ENCODE measurements at places on chromosomes 2 and 18.

GRCh38 chr2:53768242-53768542 lies 588 bp downstream of the CHAC2 start:
- DNase-seq, result no peak

- no peak for DNase-seq
These were observed 44.5 kb downstream of the COL3A1 start for GRCh38 chr2:189018631-189019030.

GRCh38 chr2:6214471-6214870 lies 522.3 kb downstream of the SOX11 start:
- no peak for DNase-seq

DNA sequence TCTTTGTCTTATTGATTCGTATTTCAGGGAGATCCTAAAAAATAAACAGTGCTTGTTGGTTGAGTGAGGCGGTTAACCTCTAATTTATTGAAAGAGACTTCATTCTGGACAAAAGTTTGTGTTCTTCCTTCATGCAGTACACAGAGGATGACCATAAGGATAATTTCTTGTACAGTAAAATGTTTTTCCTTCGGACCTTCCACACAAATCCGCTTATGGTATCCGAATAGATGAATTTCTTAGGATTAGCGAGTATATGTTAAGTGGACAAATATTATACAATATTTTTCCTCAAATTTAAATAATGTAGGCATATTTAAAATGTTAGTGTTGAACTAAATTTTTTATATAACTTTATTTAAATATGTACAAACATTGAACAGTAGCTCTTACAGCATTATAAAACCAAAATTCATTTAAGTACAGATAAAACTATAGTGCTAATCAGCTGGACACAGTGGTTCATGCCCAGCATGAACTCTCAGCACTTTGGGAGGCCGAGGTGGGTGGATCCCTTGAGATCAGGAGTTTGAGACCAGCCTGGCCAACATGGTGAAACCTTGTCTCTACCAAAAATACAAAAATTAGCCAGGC lies 84.4 kb downstream of the LPIN1 start:
- DNase-seq, result no peak

GRCh38 chr2:10412380-10412779 lies 35.7 kb downstream of the ODC1 start:
- DNase-seq, result no peak

DNA sequence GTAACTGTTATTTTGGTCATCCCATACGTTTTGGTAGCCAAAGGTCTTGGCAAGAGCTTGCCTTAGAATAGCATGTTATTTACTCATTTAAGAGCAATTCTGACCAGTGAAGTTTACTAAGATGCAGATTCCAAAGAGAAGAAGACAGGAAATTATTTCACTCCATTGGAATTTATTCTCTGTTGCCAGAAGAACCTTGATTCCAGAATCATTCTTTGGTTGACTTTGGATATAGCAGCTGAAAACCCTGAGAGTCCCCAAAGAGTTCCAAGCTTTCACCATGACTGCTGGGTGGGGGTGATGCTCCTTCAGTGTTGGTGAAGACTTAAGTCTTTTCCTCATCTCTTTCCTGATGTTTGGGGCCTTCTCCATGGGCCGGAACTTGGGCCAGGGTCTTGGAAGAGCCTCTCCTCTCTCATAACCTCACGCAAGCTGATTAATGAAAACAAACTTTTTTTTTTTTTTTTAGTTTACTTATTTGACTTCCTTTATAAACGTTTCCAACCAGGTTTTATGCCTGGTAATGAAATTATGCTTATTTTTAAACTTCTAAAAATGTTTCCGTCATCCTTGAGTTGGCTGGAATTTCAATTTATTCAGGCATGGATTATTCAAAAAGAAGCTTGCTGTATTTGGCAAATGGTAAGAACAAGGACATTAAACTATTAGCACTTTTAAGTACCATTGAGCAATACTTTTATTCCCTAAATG lies 192.0 kb downstream of the MTX2 start:
- DNase-seq, result no peak

GRCh38 chr2:238167761-238168160 lies 9.0 kb downstream of the ERFE start:
- DNase-seq, result no peak

DNA sequence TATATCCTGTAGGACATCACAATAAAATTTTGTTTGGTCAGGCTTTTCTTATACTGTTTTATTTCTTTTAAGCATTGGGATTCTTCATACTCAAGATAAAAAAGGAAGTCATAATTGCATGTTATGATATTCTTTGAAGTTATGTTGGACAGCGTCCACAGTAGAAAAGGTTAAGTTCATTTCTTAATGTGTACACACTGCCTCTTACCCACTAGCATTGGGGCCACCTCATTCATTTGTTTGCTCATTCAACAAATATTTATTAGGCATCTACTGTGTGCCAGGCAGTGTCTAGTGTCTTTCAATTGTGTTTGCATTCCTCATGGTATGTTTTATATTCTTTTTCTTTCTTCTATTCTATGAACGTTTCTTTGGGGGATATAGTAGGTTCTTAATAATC lies 70.2 kb downstream of the PTPRM start:
- no peak for DNase-seq

DNA sequence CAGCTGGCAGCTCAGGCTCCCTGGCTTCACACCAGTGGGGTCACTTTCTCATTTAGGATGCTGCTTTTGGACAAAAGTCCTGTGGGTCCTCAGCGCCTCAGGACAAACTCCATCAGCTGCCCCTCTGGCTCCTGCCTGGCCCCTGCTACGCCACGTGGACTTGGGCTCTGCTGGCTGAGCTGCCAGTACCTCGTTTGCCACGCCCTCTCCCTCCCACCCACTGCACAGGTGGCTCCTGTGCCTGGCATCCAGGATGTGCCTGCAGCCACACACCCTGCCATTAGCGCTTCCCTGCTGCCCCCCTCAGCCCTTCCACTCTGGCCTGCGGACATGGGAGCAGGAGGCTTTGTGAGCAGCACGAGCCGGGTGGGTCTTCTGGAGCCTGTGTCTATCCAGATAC lies 118.9 kb downstream of the ZNF236 start:
- DNase-seq, result no peak

- DNase-seq, result no peak
These were observed 83.7 kb upstream of the GALNT5 start for GRCh38 chr2:157173740-157174184.

DNA sequence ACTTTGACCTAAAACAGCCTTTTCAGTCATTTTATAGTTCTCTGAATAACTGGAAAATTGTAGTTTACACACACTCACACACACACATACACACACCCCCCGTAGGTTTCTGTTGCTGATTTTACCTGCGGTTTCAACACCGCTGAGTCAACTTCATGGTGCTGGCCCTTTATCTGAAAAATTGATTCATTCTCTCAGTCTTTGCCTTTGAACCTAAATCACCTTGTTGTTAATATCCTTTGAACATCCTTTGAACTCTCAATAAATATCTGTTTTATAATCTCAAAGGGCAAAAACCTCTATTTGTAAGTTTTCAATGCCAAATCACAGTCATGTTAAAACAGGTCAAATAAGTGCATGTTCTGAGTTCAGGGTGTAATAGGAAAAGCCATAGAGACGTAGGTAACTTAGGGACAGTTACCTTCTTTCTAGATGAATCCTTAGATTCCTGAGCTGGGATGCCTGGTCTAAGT lies 109.0 kb upstream of the BZW1 start:
- DNase-seq, result no peak
